ENCODE measurements at places on chromosomes 5 and 9. TPM values are rescaled to one million over a fixed set of nuclear protein-coding genes. Genes with fewer than 3 reads are reported as not detected.

- no peak for DNase-seq
Observed at GRCh38 chr5:115639377-115639776, 13.5 kb upstream of the TMED7 start.

DNA sequence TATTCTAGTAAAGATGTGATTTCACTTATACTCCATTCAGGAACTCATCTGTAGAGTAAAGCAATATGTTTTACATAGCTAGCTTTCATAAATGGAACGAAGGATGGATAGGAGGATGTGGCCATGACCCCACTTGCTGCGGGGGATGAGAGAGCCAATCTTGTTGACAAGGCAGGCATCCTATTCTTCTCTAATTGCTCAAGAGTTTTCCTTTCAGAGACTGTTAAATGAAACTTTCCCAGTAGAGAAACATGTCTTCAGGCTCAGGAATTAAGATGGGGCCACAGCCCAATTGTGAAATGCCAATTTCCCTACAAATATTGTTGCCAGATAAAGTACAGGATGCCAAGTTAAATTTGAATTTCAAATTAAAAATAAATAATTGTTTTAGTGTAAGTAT, 196.2 kb upstream of the TUT7 start:
- no peak for DNase-seq

The ANKRA2 gene
- total RNA-seq = 32.1 TPM

GRCh38 chr9:1876891-1877496, 138.2 kb upstream of the SMARCA2 start:
- DNase-seq = no peak

The ENTPD2 gene
- total RNA-seq = 1.3 TPM

- DNase-seq = no peak
Observed at GRCh38 chr5:149239917-149240316, 31.7 kb upstream of the AFAP1L1 start.

DNA sequence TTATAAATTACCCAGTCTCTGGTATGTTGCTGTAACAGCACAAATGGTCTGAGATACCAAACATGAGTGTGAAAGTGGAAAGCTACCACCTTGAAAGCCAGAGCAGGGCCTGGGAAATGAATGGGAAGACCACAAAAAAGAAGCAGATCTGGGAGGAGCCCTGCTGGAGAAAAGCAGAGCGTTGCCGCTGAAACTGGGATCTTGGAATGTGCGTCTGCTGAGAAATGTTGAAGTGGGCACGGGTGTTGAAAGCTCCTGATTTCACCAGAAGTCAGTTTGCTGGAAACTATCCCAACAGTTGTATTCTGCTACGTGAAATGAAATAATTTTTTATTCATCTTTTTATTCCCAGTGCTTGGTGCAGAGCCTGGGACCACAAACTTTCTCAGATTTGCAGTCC, 40.0 kb downstream of the NUDT12 start:
- no peak for DNase-seq

DNA sequence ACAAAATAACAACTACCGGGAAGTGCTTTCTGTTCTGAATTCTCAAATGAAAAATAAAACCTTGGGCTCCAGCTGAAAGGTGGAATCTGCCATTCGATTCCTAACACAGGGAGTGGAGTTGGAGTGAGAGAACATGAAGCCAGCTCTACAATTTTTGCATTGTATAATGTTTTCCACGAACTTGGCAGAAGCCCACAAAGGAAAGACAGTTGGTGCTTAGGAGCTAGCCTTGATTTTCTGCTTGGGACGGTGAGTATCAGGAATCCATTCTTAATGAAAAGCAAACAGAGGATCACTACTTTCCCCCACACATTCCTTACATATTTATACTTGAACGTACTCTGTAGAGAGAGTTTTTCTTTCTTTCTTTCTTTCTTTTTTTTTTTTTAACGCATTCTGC, 74.2 kb upstream of the FBXL7 start:
- DNase-seq = no peak

GRCh38 chr9:2655411-2655901, 33.9 kb downstream of the VLDLR start:
- no peak for DNase-seq

GRCh38 chr5:122756264-122756911, 18.5 kb upstream of the SNX2 start:
- no peak for DNase-seq

- DNase-seq = no peak
Observed at GRCh38 chr5:111552896-111553295, 40.6 kb upstream of the STARD4 start.

DNA sequence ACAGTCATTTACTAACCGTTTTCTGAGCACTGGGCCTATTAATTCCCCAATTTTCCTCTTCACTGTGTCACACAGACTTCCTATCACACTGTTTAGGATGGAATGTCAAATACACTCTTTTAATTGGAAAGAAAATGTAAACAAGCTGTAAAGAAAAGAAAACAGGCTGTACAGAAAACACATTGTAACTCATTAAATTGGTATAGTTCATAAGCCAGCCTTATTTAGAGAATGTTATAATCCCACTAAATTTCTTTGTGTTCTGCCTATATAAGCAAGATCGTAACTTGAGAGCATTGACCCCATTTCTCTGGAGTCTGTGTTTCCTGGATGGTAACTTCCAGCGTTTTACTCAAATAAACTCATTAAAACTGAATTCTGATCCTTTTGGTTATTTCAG, 46.5 kb downstream of the TARS1 start:
- no peak for DNase-seq

DNA sequence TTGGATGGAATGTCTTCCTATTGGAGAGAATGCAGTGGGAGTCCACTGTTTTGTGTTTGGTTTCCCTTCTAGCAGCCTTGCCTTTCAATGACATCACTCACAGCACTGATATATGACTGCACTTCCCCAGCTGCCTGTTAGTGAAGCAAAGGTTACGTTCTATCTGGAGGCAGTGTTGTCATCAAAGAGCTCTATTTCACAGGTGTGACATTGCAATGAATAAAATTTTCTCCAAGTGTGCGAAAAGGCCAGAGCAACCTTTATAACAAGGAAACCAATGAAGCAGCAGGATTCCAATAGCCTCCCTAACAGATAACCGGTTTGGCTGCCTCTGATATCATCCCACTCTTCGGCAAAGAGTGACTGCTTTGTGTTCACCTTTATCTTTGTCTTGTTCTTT, 523.5 kb upstream of the ZNF608 start:
- no peak for DNase-seq

DNA sequence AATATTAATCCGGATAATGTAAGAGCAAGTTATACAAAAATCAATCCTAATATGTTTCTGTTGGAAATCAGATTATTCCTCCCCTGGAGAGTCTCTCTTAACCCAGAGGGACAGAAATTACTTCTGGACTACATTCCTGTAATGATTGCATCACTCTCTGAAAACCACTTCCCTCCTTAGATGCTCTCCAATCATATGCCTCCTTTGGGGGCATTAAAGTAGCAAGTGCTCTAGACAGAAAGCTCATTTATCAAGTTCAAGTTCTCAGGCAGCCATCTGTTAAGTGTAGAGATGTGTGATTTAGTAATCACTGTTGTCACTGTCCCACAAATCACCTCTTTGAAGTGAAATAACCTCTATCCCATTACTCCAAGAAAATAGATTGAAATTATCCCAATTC, 247.1 kb downstream of the SLCO4C1 start:
- no peak for DNase-seq

DNA sequence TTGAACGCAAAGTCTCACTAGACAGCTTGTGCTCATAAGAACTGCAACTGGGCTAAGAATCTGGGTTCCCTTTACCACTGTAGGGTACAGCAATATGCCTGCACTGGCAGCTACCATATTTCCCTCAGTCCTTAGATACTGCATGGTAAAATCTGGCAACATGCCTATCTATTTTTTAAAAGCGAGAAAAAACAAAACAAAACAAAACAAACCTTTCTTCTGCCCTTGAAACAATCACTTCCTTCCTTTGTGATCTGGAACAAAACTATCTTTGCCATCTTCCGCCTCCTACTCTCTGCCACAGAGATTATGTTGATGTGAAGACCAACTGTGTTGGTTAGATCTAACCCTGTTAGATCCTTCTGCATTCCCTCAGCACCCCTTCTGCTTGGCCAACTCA, 242.9 kb downstream of the EBF1 start:
- DNase-seq = no peak

GRCh38 chr9:116942593-116943061, 255.5 kb downstream of the TRIM32 start:
- no peak for DNase-seq

DNA sequence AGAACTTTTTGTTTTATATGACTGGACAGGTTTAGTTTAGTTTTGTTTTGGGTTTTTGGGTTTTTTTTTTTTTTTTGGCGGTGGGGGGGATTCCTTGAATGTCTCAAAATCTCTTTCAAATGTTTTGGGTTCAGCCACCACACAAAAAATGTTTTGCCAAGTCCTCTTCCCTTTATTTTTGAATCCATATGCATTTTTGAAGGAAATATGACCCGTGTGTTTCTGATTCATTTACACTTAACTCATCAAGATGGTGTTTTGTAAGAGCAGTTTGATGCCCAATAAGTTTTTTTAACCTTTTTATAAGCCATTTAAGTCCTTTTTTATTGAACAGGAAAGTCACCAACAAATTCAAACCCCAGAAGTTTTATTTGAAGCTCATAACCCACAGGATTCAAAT, 209.8 kb downstream of the CWC27 start:
- DNase-seq = no peak

DNA sequence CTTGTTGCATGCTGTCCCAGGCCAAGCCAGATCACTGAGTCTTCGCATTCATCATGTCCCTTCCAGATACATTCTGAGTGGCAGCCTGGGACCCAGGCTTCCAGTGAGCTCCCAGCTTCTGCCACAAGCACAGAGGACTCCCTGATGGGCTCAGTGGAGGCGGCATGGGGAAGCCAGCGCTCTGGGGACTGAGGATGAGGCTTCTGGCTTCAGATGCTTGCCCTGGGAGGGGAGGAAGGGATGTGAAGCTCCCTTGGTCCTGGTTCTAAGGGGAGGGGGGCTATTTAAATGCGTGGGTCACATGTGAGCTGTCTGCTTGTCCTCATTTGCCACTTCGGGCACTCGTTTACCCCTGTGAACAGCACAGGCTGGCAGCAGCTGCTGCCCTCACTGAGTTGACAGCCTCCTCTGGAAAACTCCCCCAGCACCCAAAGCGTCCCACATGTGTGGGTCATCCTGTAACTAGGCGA, 174.0 kb downstream of the NR3C1 start:
- DNase-seq = no peak

The BTNL9 gene
- total RNA-seq = 26.0 TPM

The RICTOR gene
- total RNA-seq = 54.0 TPM

The EGFLAM gene
- total RNA-seq = 3.7 TPM

GRCh38 chr9:81607593-81608288, 81.6 kb downstream of the TLE1 start:
- DNase-seq = no peak

The MRRF gene
- 61.5 TPM for total RNA-seq

GRCh38 chr9:21154018-21154608, 12.3 kb downstream of the IFNA21 start:
- DNase-seq = no peak

The DNAJC18 gene
- 10.3 TPM for total RNA-seq

The TMEM203 gene
- 36.2 TPM for total RNA-seq

- no peak for DNase-seq
Observed at GRCh38 chr9:436482-436881, 221.8 kb downstream of the DOCK8 start.

DNA sequence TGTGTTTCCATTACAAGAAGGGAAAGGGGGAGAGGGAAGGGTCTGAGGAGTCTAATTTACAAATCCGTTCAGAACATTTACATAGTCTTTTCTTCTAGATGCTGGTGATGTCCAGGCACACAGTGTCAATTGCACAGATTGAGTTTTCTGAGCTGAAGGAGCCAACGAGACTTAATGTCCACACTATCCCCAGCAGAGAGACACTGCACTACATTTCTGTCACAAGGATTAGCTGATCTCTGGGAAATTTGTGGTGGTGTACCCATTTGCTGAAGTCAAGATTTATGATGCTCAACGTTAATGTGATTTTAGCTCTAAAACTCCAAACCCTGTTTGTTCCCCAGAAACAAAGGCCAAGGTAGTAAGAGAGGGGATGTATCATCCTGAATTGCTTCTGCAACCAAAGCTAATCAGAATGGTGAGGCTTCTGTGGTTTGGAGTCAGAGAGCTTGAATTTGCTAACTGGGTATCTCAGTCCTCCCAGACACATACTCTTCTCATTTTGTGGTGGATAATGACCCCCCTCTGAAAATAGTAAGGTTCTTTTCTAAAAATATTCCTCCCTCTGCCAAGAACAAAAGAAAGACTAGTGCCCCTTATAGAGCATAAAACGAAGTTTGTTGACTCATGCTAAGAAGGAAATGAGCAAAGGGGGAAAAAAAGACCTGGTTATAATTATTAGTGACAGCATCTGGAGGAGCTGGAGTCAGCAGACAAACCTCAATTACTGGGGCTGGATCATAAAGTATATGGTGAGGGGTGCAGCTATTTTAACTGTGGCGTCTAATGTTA, 416.9 kb downstream of the PSAT1 start:
- DNase-seq = no peak

GRCh38 chr5:181036816-181037364, 3.2 kb upstream of the BTNL9 start:
- no peak for DNase-seq

- no peak for DNase-seq
Observed at GRCh38 chr9:69036309-69036708, 757 bp downstream of the FXN start.

The PCDHB10 gene
- 2.5 TPM for total RNA-seq

- DNase-seq = no peak
Observed at GRCh38 chr5:174796711-174797192, 72.4 kb downstream of the MSX2 start.

GRCh38 chr9:19306568-19306967, 73.5 kb downstream of the RPS6 start:
- DNase-seq = no peak

GRCh38 chr9:15389631-15390030, 33.0 kb upstream of the SNAPC3 start:
- no peak for DNase-seq

DNA sequence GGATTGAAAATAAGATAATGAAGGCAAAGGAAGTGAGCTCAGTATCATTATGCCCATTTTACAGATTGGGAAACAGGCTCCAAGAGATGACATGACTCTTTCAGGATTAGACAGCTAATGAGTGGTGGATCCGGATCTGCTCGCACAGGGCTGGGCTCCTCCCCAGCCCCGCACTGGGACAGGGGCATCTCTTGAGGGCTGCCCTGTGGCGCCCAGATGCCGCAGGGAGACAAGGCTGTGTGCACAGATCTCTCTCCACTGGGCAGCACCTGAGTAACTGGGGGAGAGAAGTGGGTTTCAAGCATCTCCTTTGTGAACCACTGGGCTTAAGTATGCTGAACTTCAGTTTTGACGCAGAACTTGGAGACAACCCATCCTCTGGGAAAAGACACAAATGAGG, 43.9 kb downstream of the ADAMTS2 start:
- no peak for DNase-seq

GRCh38 chr5:58294598-58295305, 165.1 kb downstream of the PLK2 start:
- no peak for DNase-seq

DNA sequence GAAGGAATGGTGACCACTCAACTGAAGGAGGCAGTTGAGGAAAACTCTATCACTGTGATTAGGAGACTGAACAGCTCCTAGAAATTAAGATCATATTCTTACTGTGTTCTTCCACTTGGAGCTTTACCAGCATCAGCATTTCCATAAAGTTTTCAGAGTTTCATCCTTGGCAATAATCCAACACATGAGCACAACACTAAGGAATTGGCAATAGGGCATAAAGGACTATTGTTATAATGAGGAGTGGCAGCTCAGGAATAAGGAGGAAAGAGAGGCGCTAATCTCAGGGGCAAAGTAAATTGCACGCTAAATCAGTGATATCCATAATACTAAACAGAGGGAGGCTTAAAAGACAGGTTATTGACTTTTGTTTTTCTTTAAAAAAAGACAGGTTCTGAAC, 338.9 kb downstream of the EFNA5 start:
- DNase-seq = no peak

All from ureter (tissue), 1 donor.